PC-9 (cell line): ENCODE measurements at places on chromosomes 12 and 14.

DNA sequence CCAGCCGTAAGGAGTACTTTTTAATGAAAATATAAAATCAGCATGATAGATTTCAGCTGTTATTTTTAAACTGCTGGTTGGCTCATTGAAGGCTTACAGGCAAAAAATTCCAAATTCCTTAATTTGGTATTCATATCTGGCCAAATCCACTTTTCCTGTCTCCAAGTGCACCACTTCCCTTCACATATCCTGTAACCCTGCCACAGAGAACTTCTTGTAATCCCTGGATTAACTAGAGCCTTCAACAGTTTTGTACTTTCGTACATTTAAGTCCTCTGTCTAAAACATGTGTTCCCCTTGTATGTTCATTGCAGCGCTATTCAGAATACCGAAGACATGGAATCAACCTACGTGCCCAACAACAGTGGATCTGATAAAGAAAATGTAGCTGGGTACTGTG, 9.6 kb downstream of the PUS7L start:
- DNase-seq, result no peak

DNA sequence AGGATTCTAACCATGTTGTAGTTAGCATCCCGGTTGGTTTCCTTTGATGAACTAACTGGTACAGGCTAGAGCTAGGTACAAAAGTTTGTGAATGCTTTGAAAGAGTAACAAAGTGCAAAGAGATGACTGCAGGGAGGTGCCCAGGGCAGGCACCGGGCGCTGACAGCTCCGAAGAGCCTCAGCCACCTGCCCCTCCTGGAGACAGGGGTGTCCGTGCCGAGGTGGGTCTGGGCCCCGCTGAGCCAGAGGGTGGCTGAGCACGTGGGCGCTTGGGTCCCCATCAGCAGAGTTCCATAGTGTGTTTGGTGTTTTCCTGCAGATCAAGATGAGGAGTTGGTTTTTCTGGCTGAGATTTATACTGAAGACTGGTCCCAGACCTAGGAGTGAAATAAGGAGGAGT, 19.9 kb downstream of the PRKAB1 start:
- DNase-seq, result no peak

GRCh38 chr12:101925361-101925760, 48.0 kb downstream of the DRAM1 start:
- DNase-seq, result no peak

DNA sequence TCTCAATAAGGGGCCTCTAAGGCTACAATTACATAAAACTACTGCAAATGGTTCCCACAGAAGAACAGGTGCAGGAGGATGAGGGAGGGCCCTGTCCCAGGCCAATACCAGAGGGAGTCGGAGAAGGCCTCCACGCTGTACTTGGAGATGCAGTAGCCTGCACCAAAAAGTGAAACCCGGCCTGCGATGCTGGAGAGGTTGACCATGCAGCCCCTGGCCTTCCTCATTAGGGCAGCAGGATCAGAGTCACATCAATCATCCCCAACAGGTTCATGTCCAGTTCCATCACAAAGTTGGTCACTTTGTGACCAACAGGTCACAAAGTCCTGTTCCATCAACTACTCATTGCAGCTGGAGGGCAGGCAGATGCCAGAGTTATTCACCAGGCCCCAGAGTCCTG, 23.0 kb downstream of the ZBTB39 start:
- DNase-seq, result no peak

- no peak for DNase-seq
Measured at GRCh38 chr14:91493169-91493568, 16.9 kb downstream of the PPP4R3A start.
